ENCODE measurements at places on chromosomes 5 and 9.

DNA sequence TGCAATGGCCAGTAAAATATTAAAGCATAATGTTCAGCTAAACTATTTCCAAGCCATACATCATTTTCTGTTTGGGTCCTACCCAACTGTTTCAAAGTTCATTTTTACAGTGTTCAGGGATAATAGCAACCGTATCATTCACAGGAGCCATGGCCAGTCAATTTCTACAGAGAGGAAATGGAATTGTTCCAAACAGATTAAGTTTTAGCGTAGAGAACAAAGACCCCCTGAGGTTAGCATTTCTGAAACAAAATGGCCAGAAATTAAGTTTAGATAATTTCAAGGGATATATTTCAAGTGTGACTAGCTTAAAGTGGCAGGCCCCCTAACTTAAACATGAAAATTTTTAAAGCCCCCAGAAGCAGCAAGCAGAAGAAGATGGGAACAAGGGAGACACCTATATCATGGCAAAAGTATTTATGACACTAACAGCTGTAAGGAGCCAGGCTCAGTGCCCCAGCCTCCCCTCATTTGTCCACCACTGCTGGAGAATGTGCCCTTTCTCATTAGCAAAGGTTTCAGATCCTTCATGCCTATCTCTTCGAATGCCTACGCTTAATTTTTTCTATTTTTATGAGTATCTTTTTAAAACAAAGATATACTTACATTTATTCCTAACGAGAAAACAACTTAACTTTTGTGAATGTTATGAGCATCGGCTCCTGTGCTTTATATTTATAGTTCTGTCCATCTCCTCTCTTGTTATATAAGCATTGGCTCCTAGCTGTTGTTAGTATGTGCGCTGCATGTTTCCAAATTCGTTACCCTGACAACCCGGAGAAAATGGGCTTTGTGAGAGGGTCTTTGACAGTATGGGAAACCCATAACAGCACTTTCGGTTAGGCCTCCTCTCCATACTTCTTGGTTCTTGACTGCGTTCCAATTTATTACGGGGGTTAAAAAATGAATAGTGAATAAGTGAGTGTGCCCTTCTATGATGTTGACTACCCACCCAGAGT, 116.3 kb downstream of the MED27 start:
- DNase-seq: no peak

GRCh38 chr9:2356041-2356790, 265.4 kb upstream of the VLDLR start:
- DNase-seq: no peak

DNA sequence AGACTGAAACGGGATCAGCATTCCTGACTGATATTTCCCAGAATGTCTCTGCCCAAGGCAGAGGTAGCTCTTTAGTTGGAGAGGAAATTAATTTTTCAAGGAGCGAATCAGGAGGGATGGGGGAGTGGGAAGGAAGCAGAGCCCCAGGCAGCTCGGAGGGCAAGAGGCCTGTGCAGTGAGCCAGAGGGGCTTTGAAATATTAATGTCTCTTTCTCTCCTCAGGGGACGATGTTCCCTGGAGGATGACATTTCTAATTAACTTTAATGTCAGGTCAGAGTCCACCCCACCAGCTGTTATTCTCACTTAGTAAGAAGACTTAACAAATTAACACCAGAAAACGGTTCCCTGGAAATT, 45.6 kb downstream of the SLC6A7 start:
- no peak for DNase-seq

DNA sequence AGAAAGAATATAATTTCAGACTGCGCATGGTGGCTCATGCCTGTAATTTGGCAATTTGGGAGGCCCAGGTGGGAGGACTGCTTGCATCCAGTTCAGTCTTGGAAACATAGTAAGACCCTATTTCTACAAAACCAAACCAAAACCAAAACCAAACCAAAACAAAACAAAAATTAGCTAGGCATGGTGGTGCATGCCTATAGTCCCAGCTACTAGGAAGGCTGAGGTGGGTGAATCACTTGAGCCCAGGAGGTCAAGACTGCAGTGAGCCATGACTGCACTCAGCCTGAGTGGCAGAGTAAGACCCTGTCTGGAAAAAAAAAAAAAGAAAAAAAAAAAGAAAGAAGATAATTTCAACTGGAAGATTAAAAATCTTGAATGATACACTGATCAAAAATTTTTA, 137.0 kb upstream of the ACOT12 start:
- no peak for DNase-seq
